Naive thymus-derived CD4-positive, alpha-beta T cell (primary cell): ENCODE measurements at places on chromosomes 13 and 19. TPM values are rescaled to one million over a fixed set of nuclear protein-coding genes. Genes with fewer than 3 reads are reported as not detected.

Gene ZNF699
- total RNA-seq, result 15.6 TPM

- no peak for DNase-seq
These were observed 428.1 kb downstream of the ITGBL1 start for GRCh38 chr13:101880581-101880980.

GRCh38 chr19:41584260-41584810 lies 8.4 kb downstream of the CEACAM21 start:
- no peak for DNase-seq

Gene SIAH3
- total RNA-seq, result 0.61 TPM

DNA sequence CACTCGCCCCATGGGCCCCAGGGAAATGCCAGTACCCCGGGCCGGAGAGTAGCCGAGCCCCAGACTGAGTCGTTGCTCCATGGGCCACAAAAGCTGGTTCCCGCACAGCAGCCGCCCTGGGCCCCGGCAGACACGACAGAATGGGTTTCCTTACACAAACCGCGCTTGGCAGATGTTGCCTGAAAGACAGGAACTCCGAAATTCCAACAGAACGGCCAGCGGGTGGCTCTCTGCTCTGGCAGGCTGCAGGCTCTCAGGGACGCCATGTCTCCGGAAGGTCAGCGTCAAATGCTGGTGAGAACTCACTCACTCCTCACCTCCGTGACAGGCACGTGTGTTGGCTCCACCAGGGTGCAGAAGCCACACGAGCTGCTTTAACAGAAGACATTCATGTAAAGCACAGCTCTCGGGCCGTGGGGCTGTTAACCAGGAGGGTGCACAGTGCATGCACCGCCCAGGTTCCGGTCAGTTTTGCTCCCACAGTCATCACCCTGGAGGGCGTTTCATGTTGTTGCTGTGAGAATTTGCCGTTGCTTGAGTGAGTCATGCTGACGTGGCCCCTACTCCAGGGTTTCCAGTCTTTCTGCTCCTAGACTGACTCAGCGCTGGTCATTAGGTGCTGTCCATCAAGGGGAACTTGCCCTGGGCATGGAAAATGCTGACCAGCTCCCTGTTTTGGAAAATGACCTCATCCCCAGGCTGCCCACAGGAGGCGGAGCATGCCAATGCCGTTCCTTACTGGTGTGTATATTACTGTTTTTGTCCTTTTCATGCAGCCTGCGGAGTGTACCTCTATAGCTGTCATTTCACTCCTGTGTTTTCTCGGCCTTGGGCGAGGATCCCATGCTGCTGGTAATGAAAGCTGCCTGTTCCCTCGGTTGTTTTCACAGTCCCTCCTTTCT lies 44.8 kb downstream of the ANKRD10 start:
- DNase-seq, result no peak

DNA sequence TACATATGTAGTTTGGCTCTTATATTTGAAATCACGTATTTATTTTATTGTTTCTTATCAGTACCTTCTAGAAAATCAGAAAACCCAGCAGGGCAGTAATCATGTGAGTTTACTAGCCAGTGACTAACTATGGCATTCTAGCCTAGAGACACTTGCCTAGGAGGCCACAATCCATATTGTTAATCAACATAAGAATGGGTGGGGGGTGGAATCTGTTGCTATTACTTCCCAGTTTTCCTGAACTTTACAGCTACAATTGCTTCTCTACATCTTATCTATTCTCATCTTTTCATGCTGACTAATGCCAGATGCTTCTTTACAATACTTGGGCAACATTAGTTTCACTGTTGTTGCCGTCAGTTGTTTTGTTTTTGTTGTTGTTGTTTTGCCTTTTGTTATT lies 18.7 kb upstream of the ATXN8OS start:
- no peak for DNase-seq

DNA sequence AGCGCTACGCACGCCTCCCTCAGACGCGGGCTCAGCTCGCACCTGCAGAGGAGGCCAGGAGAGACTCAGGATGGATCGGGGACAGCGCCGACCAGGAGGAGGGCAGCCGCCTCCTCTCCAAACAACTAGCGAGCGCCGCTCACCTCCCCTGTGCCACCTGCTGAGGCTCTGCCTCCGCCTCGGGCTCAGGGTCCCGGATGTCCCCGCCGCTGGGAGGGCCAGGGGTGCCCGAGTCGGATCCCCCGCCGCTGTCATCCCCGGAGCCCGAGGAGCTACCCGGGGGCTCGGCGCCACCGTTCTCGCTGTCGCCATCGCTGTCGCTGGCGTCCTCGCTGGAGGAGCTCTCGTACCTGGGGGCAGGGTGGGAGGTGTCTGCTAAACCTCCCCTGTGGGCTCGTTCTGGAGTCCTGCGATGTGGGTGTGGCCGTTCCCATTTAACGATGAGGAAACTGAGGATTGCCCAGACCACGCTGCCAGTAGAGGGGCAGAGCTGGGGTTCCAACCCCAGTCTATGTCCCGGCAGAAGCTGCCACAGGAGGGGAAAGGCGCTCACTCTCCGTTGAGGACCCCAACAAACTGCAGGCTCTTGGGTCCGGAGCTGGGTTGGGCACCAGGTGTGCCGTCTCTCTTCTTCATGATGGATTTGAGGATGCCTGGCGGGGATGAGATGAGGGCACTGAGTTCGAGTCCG lies 9.2 kb downstream of the KANK3 start:
- DNase-seq, result no peak

Gene MAP4K1
- 200 TPM for total RNA-seq
